Astrocyte of the hippocampus (primary cell): ENCODE measurements at places on chromosomes 3 and 15.
A peak's percentile ranks its signal among the peaks of the same experiment; 100 is the strongest.

- DNase-seq: no peak
Observed at GRCh38 chr3:32725721-32726120, 40.7 kb downstream of the CNOT10 start.

- no peak for DNase-seq
Observed at GRCh38 chr3:3737531-3737930, 61.7 kb upstream of the LRRN1 start.

- DNase-seq: no peak
Observed at GRCh38 chr15:70701171-70701570, 62.2 kb downstream of the UACA start.

- no peak for DNase-seq
Observed at GRCh38 chr15:27583651-27584050, 515.5 kb downstream of the OCA2 start.

DNA sequence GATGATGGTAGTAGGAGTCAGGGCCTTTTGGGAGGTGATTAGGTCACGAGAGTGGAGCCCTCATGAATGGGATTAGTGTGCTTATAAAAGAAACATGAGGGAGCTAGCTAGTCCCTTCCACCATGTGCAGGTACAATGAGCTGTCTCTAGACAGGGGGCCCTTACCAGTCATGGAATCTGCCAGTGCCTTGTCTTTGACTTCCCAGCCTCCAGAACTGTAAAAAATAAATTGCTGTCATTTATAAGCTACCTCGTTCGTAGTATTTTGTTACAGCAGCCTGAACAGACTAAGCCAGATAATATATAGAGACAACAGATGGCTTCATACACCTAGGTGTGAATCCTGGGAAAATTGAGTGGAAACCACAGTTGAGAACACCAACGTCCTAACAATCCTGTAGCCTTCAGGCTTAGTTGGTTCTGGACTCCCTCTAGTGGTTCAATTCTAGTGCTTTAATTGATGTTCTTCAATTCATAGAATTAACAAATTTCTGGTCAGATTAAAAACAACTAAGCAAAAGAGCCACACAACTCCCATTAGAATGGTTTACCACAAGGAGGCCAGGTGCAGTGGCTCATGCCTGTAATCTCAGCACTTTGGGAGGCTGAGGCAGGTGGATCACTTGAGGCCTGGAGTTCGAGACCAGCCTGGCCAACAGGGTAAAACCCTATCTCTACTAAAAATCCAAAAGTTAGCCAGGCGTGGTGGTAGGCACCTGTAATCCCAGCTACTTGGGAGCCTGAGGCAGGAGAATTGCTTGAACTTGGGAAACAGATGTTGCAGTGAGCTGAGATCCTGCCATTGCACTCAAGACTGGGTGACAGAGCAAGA is 21.3 kb upstream of the GATM start:
- peak; percentile 71 for DNase-seq

DNA sequence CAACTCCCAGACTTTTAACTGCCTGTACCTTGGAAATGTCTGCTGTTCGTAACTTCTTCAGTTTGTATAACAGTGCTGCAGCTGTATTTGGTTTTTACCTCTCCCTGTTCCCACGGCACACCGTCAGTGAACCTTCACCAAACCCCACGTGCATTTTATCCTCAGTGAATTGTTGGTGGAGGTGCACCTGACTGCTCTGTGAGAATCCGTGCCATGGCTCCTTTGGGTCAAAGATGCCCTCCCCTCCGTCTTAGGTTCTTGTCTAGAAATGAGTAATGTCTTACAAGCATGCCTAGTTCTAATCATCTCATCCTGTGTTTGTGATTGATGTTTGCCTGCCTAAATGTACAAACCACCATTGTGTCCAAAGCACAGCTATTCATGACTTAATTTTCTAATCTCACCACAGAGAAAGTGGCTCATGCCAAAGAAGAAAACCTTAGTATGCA is 28.2 kb downstream of the TPM1 start:
- DNase-seq: peak; percentile 73

DNA sequence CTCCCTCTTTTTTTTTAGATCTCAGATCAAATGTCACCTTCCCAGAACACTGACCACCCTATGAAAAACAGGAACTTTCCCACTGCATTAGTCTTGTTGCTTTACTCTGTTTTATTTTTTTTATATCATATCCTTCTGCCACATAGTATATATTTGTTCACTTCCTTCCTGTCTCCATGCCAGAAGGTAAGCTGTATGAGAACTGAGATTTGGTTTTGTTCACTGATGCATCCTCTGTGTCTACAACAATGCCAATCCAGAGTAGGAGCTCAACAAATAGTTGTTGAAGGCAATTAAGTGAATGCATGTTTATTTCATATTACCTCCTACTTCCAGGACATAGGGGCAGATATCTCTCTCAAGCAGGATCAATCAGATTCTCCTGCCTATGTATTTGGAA is 114.4 kb downstream of the TPRG1 start:
- DNase-seq: no peak

DNA sequence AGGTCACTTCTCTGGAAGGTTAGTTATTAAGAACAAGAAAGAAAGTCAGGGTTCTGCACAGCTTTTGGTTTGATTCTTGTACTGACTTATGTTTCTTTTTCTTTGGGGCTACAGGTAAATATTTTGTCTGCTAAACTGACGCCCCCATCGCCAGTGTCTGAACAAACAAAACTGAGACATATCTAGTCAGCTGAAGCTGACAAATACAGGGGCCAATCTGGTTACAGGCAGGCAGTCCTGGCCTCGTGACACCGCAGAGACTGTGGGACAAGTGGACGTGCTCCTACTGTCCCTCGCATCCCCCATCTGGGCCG is 4.6 kb upstream of the RPL14 start:
- no peak for DNase-seq

DNA sequence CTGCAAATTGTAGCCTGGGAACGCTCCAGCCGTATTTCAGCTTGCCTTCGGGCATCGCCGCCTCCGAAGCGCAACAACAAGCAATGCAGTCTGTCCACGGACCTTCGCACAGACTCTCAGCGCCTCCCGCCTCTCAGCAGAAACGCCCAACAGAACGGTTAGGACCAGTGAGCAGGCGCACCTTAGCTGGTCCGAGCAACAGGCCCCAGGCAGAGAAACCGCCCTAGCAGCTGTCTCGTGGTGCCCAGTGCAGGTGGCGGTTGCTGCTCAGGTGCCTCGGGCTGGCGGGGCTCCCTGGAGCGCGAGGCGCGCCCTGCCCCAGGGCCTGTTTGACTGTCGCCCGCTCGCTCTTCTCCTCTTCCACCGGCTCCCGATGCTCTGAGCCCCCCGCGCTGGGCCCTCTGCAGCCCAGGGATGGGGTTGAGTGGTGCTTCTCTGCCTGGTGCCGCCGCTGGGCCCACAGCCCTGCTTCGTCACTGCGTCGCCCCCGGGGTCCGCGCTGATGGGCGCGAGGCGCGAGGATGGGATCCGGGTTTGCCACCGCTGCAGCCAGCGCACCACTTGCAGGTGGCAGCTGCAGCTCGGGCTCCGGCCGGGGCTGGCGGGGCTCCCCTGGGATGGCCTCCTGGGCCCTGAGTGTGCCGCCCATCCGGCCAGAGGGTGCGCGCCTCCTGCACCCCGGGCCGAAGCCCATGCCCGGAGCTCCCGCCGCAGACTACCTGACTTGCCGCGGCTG is 268.4 kb upstream of the FRG2C start:
- DNase-seq: peak; percentile 4

- DNase-seq: peak; percentile 84
Observed at GRCh38 chr3:33439546-33440327, 468 bp downstream of the UBP1 start.

DNA sequence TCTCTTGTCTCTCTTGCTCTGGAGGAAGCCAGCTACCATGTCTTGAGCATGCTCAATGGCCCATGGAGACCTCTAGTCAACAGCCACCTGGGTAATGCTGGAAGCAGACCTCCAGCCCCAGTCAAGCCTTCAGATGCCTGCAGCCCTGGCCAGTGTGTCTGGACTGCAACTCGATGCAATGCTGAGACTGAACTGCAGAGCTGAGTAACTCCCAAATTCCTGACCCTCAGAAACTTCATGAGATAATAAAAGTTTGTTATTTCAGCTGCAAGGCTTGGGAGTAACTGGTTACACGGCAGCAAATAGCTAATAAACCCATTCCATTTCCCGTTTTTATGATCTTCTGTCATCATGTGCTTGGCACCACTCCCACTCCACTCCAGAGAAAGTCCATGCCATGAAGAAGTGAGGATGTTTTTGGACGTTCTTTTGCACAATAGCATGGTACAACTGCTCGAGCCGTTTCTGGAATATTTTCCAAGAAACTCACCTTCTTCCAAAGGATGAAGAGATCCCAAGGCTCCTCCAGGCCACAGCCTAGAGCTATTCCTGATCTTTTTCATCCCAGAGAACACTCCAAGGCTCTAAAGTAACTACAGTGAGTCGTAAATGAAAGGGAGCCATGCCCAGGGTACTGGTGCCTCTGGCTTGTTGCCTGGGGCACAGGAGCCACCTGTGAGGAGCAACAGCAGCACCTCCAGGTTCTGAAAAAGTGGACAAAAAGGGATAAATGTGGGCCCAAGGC is 72.0 kb upstream of the KLF13 start:
- DNase-seq: no peak

- DNase-seq: no peak
Observed at GRCh38 chr3:182692021-182692420, 101.3 kb upstream of the ATP11B start.

DNA sequence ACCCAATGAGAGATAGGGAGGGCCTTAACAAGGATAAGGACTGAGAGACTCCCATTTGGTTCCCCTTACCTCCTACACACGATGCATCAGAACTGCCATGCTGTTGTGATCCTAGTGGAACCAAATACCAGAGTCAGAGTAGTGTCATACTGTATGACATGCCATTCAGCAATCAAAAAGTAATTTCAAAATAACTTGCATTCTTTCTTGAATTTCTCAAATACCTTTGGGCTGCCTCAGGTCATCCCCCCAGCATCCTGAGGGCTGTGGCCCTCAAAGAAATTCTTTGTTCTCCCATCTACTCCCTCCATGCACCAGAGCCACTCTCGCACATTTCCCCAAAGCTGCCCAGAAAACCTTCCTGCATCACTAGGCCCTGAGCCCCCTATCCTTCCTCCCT is 68.9 kb upstream of the PPP2R3A start:
- DNase-seq: peak; percentile 42

DNA sequence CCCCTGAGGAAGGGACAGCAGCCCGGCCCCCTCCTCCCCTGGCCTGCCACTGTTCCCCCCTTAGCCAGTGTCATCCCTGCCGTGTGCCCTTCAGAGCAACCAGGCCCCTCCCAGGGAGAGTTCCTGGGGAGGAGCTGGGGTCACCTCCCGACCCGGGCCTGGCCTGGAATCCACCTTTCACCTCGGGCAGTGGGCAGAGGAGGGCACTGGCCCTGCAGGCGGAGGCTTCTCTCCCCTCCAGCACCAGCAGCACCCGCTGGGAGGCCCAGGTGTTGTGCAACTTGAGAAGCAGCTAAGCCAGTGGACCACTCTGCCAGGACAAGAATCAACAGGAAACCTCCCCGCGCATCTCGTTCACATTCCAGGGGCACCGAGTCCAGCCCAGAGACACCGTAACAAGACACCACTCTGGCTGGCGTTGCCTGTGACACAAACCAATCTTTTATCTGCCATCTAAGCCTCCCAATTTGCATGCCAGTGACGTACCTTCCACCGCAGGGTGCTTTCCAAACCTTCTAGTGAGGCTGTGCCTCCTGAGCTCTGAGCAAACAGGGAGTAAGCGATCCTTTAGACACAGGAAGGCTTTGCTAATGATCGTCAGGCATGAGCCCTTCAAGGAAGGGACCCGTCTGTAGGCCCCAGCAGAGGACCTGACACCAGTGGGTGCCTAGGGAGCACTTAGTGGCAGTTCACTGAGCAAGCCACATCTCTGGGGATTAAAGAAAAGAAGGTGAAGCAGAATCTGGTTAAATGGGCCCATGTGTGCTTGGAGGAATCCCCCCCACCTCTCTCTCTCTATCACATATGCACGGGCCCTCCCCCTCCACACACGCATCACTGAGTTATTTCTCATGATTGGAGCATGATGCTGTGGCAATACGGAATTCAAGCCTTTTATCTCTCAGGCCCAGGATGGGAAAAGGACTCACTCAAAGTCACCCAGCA is 98.9 kb upstream of the TLE3 start:
- peak; percentile 96 for DNase-seq

GRCh38 chr15:29692527-29692926 is 129.7 kb downstream of the TJP1 start:
- DNase-seq: no peak

DNA sequence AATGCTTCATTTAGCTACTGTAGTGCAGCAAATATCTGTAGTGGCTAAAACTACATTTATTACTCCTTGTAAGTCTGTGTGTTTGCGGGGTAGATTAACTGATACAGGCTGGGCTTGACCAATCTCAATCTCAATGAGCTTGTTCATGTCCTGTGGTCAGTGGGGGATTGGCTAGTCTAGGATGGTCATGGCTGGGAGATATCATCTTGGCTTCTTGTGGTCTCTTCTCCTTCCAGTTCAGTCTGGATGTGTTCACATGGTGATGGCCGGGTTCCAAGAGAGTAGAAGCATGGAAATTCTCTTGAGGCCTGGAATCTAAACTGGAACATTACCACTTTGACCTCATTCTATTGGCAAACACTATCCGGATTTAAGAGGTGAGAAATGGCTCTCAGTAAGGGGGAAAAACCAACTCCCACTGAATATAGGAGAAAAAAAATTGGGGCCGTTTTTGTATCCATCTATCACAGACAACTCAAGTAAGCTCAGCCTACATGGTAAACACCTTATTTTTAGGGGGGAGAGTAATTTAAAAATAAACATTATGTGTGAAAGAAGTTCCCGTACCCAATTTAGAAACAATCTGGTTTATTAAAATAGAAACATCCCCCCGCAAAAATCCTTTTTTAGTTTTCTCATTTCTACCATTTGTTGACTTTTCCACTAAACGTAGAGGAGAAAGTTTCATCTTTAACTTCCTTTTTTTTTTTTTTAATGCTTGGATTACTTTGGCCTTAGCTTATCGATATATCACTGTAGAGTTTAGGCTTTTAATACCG is 284.9 kb upstream of the TBC1D5 start:
- peak; percentile 47 for DNase-seq

DNA sequence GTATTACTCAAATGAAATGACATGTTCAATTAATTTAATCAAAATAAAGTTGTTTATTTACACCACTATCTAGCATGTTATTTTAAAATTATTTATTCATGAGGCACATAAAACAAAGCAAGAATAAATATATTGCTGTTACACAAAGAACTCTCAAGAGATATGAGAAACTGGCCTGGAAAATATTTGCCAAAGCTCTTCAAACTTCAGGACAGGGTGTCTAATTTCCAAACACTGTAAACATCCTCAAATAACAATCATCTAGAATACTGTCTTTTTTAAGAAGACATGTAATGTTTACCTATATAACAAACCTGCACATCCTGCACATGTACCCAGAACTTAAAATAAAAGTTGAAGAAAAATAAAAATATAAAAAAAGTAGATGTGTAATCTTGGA is 876.6 kb downstream of the TUSC7 start:
- DNase-seq: no peak

DNA sequence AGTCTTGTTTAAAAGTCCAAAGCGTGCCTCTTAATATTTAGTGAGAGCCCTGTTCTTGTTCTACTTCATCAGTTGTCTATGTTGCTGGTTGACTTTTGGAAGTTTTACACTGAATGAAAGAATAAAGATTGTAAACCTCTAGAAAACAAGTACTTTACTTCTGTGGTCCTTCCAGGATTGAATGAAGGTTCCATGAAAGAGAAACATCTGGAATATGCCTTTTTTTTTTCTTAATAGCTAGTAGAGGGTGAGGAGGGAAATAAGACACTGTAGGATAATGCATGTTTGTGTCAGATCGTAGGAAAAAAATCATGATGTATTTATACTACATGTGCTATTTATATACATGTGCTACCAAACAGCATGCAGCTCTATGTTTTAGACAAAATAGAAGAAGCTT is 203.0 kb downstream of the GHSR start:
- DNase-seq: no peak
